ENCODE measurements at places on chromosomes 2 and 18. TPM values are rescaled to one million over a fixed set of nuclear protein-coding genes. Genes with fewer than 3 reads are reported as not detected.

- no peak for DNase-seq
Observed at GRCh38 chr18:75111760-75112159, 97.2 kb downstream of the PTGR3 start.

The HJURP gene
- 0.11 TPM for total RNA-seq

The ALPP gene
- not detected for total RNA-seq

- no peak for DNase-seq
Observed at GRCh38 chr2:119860924-119861323, 101.2 kb downstream of the PTPN4 start.

GRCh38 chr2:18149660-18150246, 271.3 kb downstream of the KCNS3 start:
- no peak for DNase-seq

DNA sequence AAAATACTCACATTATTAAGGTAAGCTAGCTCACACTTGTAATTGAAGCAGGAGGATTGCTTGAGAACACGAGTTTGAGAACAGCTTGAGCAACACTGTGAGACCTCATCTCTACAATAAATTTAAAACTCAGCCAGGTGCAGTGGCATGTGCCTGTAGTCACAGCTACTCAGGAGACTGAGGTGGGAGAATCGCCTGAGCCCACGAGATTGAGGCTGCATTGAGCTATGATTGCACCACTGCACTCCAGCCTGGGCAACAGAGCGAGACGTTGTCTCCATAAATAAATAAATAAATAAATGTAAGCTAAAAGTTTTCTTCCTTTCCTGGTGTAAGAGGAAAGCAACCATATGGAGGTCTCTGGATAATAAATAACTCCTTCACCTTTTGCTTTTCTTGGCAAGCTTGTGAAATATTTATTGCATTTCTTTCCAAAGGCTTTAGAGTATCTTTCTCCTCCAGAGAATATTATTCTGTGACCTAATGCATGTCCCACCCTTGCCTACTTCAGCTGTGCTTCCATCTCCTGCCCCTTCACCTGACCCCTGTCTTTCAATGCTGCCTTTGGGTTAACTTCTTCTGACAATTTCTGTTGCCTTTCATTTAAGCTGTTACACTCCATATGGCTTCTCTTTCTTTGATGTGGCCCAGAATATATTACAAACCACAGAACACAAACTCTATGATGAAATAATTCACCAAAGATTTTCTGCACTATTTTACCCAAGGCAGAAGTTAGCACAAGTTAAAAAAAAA, 280.7 kb upstream of the RND3 start:
- DNase-seq, result no peak

DNA sequence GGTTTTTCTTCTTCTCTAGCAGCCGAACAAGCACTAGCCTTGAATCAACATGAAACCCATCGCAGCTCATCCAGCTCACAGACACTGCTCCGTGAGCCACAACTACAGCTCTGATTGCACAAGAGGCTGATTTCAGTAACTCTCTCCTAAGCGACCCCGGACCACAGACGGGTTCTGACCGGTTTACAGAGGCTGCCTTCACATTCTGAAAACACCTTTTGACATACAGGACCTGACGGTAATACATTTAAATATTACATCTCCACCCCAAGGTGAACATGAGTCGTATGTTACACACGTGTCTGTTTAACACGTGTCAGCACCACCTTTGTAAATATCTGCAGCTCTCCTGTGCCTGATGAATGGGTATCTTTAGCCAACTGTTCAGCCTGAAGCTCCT, 120.7 kb downstream of the TMEM18 start:
- DNase-seq, result no peak

The TCF23 gene
- total RNA-seq, result not detected

The ZC3H15 gene
- total RNA-seq, result 57.3 TPM
